Karpas-422 (cell line): ENCODE measurements at places on chromosomes 3 and 15.
A peak's percentile ranks its signal among the peaks of the same experiment; 100 is the strongest.

DNA sequence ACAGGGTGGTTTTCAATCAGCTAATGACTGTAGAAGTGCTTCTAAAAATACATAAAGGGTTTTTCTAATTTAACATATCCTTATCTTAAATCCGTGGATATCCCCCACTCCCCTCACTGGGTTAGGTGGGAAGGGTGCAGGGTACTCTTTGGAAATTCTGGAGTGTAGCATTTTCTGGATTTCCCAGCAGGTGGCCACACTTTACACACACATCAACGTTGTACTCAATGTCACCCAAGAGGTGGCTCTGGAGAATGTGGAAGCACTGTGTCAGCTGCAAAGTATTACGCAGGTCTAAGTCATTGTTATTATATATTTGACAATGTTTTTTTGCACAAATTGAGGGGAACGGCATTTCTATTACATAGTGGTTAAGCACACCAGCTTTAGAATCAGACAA is 168.8 kb downstream of the CHDH start:
- peak; percentile 44 for DNase-seq

DNA sequence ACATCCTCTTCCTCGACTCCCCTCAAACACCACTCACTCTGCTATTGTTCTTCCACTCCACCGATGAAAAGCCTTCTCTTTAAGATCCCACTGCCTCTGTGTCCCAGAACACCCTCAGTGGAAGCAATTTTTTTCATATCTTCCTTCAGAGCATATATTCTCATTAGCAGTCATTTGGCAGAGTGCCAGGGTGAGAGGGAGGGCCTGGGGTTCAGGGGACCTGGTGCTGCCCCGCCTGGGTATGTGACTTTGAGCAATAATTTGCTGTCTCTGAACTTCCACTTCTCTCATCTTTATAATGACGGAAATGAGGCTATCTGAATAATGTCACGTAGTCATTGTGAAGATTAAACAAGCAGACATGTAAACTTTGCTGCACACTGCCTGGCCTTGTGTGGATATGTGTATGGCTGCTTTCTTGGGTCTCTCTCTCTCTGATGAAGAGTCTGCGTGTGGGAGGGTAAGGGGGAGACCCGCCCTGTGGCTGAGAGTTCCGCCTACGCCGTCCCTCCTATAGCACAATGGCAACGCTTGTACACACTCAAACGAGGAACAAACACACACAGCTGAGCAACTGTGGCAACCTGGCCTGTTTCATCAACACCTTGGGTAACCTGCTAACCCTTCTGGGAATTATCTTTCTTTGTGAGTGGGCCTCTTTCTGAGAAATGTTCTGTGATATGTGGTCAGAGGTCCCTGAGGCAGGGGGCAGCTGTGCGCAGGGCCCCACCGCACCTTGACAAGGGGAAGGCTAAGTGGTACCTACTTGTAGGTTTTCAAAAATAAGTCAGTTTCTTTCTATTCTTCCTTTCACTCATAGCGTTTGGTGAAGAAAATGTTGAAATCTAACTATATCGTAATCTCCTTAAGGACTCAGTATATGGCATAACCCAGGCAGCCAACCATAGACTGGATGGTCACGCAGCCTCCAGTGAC is 369.8 kb downstream of the SV2B start:
- no peak for DNase-seq

DNA sequence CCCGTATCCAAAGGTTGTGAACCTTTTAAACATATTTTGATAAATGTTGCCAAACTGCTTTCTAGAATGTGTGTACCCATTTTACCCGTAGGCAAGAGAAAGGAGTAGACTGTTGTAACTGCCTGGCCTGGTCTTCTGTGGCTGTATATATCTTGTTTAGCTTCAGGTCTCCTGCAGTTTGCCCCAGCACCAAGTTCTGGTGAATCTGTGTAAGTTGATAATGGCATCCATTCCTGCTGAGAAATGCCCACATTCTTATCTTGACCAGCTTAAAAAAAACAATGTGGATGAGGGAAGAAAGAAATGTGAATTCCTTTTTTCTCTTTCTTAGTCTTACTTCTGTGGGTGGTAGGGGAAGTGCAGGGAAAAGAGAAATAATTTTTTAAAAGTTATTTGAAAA is 53.3 kb upstream of the TLE3 start:
- no peak for DNase-seq

DNA sequence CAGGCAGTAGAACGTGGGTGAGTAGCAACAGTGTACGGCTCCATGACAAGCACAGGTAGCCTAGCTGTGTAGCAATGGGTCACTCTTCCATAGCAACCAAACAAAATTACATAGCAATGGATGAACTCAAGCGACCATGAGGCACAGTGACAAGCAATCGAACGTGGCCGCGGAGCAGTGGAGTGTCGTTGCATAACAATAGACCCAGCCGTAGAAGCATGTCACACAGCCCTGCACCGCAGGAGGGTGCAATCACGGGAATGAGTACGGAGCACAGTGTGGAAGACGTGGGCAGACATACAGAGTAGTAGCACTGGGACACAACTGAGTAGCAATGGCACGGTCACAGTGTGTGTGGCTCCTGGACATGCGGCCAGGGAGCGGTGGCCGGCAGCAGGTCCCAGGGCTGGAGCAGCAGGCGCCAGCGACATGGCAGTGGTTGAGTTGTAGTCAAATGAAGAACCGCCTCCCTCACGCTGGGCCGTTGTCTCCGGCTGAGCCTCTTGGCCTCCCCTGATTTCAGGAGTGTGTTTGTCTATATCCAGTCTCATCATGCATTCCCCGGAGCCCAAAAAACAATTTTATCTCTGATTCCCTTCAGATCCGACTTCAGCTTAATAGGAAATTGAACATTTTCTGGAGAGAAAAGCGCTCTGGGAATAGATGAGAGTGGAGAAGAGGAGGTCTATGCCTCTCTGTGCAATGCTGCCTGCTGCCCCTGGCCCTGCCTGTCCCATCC is 64.1 kb downstream of the CCDC33 start:
- DNase-seq: no peak

- DNase-seq: peak; percentile 86
Measured at GRCh38 chr15:70466895-70467529, 296.3 kb downstream of the UACA start.

DNA sequence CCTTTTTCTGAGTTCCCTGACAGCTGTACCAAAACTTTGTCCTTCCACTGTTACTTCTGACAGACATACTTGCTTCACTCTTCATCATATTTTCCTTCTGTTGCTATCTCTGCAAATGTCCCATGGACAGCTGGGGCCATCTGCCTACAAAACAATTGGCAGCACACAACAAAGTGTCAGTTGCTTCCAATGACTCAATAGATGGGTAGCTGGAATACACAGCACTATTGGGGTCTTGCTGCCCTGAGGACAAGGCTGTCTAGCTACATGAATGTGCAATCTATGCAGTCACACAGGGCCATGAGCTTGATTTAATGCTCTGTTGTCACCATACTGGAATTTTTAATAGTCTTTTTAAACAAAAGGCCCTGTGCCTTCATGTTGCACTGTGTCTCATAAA is 192.8 kb downstream of the DTWD1 start:
- no peak for DNase-seq

DNA sequence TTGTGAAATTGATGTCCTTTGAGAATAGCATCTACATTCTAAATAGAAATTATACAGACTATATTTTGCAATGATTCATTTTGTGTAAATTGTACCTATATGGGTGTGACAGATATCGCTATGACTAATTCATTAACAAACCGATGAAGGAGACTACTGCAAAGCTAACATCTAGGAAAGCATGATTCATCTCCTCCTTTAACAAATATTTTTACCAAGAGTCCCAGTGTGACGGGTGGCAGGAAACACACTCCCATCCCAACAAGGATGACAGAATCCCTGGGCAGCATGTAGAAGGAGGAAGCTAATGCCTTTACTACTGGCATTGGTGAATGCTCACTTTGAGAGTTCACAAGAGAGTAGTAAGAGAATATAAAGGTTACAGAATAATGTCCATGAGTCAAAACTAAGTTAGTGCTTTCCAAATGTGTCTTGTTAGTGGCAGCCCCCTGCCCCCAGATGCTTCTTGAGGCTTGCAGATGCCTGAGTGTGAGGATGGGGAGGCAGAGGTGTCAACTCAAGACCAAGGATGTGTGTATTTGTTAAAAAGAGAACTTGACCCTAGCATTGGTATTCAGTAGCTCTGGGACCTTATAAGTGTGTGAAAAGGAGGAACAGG is 180.6 kb downstream of the FMN1 start:
- DNase-seq: no peak

- DNase-seq: no peak
Measured at GRCh38 chr15:39300451-39301153, 280.3 kb upstream of the THBS1 start.

DNA sequence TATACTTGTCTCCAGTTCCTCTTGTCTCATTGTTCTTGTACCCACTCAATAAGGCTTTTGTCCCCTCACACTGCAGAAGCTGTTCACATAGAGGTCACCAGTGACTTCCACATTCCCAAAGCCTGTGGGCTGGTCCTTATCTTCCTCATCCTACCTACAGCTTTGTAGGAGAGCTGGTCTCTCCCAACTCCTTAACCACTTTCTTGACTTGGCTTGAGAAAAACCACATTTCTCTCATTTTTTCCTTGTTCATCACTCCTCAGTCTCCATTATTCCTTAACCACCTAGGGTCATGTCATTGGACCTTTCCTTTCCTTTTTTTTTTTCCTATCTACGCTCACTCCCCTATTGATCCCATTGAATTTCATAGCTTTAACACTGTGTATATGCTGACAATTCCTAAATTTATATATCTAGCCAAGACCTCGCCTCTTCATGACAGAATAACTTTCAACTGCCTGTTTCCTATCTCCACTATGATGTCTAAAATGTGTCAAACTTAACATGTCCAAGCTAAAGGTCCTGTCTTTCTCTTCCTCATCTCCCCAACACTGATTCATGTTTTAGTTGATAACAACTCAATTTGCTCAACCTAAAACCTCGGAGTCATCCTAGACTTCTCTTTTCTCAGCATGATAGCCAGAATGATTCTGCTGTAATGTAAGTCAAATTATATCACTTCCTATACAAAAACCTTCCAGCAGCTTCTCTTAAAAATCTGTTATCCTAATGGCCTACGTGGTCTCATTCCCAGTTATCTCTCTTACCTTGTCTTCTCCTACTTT is 49.5 kb downstream of the CEP63 start:
- no peak for DNase-seq

GRCh38 chr3:66534304-66534845 is 33.6 kb upstream of the LRIG1 start:
- no peak for DNase-seq

DNA sequence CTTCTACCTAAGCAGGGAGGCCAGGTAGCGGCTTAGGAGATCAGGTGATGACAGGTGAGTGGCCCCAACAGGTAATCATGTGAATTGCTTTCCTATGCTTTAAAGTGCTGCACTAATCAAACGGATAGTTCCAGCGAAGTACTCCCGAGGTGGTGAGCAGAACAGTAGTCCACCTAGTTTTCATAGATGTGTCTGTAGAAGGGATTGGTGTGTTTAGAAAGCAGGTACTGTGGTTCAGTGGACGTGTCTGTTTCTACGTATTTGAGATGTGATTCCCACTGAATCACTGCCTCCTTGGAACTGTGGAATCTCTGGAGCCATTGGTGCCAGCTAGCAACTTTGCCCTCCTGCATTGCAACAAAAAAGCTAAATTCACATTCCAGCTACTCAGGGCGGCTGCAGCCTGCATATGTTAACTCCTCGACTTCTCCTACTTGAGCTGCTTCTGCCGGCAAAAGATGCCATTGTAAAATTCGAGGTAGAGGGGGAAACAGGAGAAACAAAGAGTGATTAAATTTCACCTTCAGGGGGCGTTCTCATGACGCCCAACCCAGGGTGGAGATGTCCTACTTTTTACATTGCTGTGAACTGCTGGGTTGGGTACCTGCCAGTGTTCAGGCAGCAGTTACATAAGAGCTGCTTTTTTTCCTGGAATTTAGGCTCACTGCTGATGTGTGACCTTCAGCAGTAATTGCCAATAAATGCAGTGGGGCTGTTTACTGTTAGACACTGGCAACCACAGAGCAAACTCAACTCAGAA is 227.3 kb downstream of the ITPR1 start:
- peak; percentile 54 for DNase-seq

GRCh38 chr3:168995129-168995528 is 668.4 kb downstream of the MECOM start:
- no peak for DNase-seq

DNA sequence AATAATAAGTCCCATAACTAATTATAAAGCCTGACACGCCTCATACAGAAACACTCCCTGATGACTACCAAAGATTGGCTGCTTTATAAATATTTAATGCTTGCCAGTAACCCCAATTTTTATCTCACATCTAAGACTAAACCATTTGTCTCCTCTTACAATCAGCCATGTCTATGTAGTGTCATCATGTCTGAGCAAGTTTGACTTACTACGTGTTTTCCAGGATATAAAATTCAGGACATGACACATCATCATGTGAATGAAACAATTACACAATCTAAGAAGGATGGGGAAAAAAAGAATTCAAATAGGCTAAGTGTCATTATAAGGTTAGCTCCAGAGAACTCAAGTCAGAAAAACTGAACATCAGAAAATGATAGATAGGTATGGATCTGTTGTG is 208.7 kb downstream of the MECOM start:
- no peak for DNase-seq

- DNase-seq: no peak
Measured at GRCh38 chr3:134680796-134681521, 30.1 kb upstream of the KY start.

- no peak for DNase-seq
Measured at GRCh38 chr15:42503825-42504224, 8.4 kb downstream of the SNAP23 start.

GRCh38 chr3:71389911-71390573 is 193.5 kb downstream of the FOXP1 start:
- DNase-seq: peak; percentile 72
